Skeletal muscle tissue (tissue), 5 donors: ENCODE measurements at places on chromosomes 3 and 15. TPM values are rescaled to one million over a fixed set of nuclear protein-coding genes. Genes with fewer than 3 reads are reported as not detected.

The EOMES gene
- total RNA-seq = 0.52 TPM

The ERICH6 gene
- not detected for total RNA-seq

The SUCNR1 gene
- 0.52 TPM for total RNA-seq

The OIP5 gene
- total RNA-seq = 3.7 TPM
